ENCODE measurements at places on chromosomes 2 and 18. TPM values are rescaled to one million over a fixed set of nuclear protein-coding genes. Genes with fewer than 3 reads are reported as not detected.

Gene ATP6V1B1
- total RNA-seq: not detected

Gene REG1B
- not detected for total RNA-seq

Gene ATP6V1C2
- not detected for total RNA-seq

Gene RFX8
- total RNA-seq: 2.3 TPM

Gene SERPINB4
- not detected for total RNA-seq

Gene CCDC102B
- 0.49 TPM for total RNA-seq

Gene ZFAND2B
- 30.4 TPM for total RNA-seq

Gene LCT
- total RNA-seq: not detected

Gene ZNF396
- total RNA-seq: not detected

Gene PLEKHM3
- total RNA-seq: 3.3 TPM

Gene ABCG5
- total RNA-seq: not detected

Gene TUBB8B
- total RNA-seq: not detected

Gene PTGR3
- 27.2 TPM for total RNA-seq

Gene ABCB11
- total RNA-seq: 0.05 TPM

Gene ANKRD30B
- not detected for total RNA-seq

Gene DSG4
- total RNA-seq: not detected

Gene HNMT
- total RNA-seq: 5.5 TPM

Gene PRKCE
- 105 TPM for total RNA-seq

Gene FSHR
- not detected for total RNA-seq

Gene BUB1
- total RNA-seq: 49.7 TPM

Gene PLGLB1
- total RNA-seq: 0.20 TPM

Gene OXER1
- total RNA-seq: not detected

Gene TUBA3E
- total RNA-seq: not detected

Gene RAB27B
- total RNA-seq: under 0.01 TPM

Gene IL1F10
- not detected for total RNA-seq

Gene GAREM2
- 0.25 TPM for total RNA-seq

Gene REEP1
- total RNA-seq: 0.40 TPM

Gene SERPINB7
- not detected for total RNA-seq

Gene CRYGC
- total RNA-seq: not detected

Gene YPEL5
- 49.8 TPM for total RNA-seq

Gene BOLL
- not detected for total RNA-seq

Gene RAPGEF4
- total RNA-seq: 7.2 TPM

Gene DNPEP
- 46.8 TPM for total RNA-seq

Gene RAB12
- 56.8 TPM for total RNA-seq

Gene SLC9A4
- not detected for total RNA-seq

Gene CDH20
- total RNA-seq: 0.07 TPM

Gene IL1B
- total RNA-seq: 4.1 TPM

Gene REG3G
- total RNA-seq: not detected

Gene PSD4
- total RNA-seq: 0.33 TPM

Gene TCF4
- 162 TPM for total RNA-seq

Gene RBKS
- 1.0 TPM for total RNA-seq

Gene KCNS3
- 4.8 TPM for total RNA-seq

Gene SERPINB12
- total RNA-seq: not detected

Gene ALPG
- total RNA-seq: 0.07 TPM

Gene TNFAIP6
- total RNA-seq: not detected

Gene PPP4R1
- total RNA-seq: 89.2 TPM

Gene ADI1
- total RNA-seq: 57.0 TPM

Gene DNAH6
- under 0.01 TPM for total RNA-seq

Gene UNC80
- not detected for total RNA-seq

Gene HTR2B
- total RNA-seq: 0.64 TPM

Gene COL6A3
- 4.3 TPM for total RNA-seq

Gene DYSF
- 212 TPM for total RNA-seq

Gene NOSTRIN
- 11.0 TPM for total RNA-seq

Gene CCL20
- total RNA-seq: 6.5 TPM

Gene DUSP2
- total RNA-seq: 0.74 TPM

Gene LIMS4
- total RNA-seq: 6.3 TPM

Gene PPP1R1C
- total RNA-seq: 0.27 TPM
